Ammon's horn (tissue), 1 donor: ENCODE measurements at places on chromosomes 4 and X.
A peak's percentile ranks its signal among the peaks of the same experiment; 100 is the strongest.

DNA sequence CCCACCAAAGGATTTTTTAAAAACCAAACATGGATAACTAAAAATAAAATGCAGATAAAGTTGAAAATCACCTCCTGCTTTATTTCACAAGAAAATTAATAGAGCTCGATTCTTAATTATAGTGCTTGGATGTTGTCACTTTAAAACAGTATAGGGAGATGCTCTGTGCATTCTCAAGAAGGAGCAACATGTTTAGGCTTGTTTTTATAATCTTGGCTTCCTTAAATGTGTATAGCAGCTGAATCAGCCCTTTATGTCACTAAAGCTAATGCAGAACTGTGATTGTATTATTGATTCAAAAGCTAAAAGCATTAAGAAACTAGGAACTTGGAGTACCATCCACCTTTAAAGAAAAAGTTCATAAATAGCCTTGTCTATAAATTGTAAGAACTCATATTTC, 12.9 kb downstream of the UTP3 start:
- no peak for DNase-seq

DNA sequence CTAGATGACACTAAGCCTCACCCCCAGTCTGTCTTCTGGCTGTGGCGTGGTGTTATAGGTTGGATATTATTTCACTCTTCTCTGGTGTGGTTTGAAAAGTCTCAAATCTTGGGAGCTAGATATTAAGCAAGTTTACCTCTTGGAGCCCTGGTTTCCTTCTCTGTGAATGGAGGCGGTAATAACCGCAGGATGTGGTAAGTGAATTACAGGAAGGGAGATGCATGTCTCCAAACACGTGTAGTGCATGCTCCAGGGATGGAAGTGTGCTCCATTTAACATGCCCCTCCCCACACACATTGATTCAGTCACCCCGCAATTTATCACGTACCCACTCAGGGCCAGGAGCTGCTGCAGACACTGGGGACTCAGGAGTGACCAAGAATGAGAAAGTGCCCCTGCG, 4.9 kb downstream of the ZNF275 start:
- DNase-seq, result no peak

DNA sequence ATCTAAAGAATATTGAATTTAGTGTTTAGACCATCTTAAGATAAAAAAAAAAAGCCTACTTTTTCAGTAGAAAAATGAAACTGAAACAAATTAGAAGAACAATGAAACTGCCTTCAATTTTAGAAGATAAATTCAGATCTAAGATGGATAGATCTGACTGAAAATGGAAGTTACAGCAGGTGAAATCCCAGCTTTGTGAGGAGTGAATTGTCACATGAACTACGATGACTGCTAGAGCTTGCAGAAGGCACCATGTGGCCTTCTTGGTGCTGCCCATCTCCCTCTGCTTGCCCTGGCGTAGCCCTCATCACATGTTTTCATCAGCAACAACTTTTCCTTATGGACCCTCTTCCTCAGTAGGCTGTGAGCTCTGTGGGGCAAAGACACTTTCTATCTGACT, 51.4 kb upstream of the EMCN start:
- DNase-seq, result no peak

DNA sequence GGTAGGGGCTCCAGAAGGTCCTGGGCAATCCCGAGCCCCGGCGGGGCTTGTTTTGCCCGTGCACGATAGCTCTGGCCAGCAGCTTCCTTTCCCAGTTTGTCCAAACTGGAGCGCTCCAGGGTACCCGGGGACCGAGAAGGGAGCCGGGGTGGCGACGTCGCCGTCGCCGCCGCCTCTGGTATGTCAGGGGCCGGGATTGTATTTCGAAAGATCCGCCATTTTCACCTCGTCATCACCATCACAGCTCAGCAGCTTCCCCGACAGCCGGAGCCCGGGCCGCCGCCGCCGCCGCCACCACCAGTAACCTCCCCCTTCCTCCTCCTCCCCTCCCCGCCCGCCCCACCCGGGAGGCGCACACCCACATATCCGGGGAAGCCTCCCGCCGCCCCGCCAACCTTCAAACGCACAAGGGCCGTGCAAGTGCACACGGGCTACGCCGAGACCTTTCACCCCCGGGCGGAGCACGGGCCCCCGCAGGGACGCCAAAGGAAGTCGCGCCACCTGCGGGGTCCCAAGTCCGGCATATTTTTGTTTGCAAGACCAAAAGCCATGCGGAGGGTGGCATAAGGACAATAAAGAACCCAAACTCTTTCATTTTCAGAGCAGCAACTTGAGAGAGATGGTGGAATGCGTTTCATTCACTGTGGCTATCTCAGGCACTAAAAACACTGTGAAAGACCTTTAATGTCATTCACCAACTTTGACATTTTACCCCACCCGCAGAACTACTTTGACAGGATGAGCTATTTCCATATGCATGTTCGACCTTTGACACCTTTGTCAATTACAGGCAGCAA, at the start of gene LIN54:
TSS of gene LIN54 (minus strand) at position 302 of the 797 bp plus-strand sequence. CDS start 25,979 bp downstream, outside the sequence.
- peak; percentile 81 for DNase-seq

DNA sequence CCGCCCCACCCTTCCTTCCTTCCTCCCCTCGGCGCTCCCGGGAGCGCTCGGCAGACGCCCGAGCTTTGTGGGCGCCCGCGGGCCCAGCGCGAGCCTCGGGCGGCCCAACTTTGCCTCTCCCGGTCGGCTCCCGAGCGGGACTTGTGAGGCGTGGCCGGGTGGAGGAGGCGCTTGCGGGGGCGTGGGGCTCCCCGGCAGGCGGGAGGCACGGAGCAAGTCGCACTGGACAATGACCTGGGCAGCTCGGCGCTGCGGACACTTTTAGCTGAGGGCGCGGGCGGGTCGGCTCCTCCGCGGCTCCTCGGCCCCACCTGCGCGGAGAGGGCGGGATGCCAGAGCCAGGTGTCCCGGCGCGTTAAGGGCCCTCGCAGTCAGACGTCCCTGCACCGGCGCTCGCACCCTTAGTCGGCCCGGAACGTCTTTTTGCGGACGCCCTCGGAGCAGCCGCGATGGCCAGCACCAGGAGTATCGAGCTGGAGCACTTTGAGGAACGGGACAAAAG, 385 bp downstream of the DCLK2 start:
- no peak for DNase-seq

DNA sequence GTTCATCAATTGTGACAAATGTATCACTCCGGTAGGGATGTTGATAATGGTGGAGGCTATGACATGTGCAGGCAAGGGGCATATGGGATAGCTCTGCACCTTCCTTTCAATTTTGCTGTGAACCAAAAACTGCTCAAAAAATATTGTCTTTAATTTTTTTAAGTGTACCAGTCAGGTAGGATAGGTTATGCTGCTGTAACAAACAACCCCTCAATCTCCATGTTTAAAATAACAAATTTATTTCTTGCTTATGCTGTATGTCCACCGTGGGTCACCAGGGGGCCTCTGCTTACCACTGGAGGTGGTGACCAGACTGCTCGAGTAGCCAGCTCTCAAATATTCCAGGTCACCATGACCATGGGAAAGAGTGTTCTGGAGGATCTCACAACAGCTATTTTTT, 23.4 kb upstream of the MSX1 start:
- DNase-seq, result no peak

GRCh38 chrX:21723084-21723483, 34.8 kb downstream of the SMPX start:
- no peak for DNase-seq

- DNase-seq, result no peak
Observed at GRCh38 chr4:52939739-52940138, 77.6 kb downstream of the RASL11B start.
